ENCODE measurements at places on chromosomes 5 and 9.

DNA sequence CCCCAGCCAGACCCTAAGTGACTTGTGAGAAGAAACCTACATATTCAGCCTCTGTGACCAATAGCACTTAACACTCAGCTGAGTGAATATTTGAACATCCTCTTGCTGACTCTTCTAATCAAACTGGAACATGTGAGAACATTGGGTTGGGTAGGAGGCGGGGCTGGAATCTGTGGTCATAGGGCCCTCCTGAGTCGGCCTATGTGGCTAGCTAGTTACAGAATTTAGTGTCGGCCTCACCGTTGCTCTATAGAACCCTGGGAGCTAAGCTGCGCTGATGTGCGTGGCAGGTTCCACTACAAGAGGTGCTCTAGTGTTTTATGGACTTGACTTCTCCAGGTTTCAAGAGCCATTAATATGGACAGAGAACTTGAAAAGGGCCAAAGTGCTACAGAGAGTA lies 138.8 kb downstream of the DROSHA start:
- no peak for DNase-seq

GRCh38 chr9:2765250-2765880 lies 48.1 kb downstream of the KCNV2 start:
- DNase-seq = no peak

- peak; percentile 41 for DNase-seq
These were observed 487.2 kb upstream of the ST8SIA4 start for GRCh38 chr5:101390151-101390908.

DNA sequence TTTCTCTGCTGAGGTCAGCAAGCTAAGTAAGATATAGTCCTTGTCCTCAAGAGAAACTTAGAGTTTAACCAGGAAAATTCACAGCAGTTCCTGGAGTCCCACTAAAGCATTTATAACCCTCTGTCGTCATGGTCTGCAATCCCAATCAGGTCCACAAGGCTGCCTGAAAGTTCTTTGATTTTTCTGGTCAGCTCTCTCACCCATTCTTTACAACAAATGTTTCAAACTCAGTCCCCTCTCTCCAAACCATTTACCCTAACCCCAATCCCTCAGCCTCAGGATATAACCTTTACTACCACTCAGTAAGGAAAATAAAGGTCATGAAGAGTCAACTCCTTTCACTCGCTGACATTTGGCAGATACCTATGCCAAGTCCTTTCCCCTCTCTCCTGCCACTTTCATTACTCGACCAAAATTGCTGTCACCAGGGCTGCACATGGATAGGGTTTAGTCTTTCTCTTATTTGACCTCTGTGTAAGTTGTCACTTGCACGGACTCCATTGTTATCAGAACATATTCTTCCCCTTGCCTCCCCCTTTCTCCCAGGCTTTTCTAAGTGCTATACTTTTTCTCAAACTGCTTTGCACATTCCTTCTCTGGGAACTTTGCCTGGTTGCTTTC lies 936.6 kb downstream of the NR2F1-AS1 start:
- DNase-seq = no peak

DNA sequence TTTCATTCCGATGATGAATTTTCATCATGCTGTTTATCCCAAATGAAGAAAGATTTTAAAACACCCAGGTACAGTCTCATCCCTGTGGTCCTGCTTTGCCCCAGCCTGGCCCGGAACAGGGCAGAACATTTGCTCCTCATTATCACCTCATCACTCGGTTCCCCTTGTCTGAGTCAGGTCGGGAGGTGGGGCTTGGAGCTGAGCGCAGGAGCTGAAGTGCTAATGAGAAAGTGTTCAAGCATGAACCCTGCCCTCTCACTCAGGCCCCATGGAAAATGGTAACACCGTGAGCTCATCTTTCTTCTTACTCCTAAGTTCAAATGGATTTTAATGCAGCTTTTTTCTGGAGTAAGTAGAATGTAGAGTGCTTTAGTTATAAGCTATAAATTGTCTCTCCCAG lies 466.2 kb downstream of the KDM4C start:
- no peak for DNase-seq

- DNase-seq = no peak
These were observed 60.3 kb downstream of the UBE2QL1 start for GRCh38 chr5:6508931-6509330.

DNA sequence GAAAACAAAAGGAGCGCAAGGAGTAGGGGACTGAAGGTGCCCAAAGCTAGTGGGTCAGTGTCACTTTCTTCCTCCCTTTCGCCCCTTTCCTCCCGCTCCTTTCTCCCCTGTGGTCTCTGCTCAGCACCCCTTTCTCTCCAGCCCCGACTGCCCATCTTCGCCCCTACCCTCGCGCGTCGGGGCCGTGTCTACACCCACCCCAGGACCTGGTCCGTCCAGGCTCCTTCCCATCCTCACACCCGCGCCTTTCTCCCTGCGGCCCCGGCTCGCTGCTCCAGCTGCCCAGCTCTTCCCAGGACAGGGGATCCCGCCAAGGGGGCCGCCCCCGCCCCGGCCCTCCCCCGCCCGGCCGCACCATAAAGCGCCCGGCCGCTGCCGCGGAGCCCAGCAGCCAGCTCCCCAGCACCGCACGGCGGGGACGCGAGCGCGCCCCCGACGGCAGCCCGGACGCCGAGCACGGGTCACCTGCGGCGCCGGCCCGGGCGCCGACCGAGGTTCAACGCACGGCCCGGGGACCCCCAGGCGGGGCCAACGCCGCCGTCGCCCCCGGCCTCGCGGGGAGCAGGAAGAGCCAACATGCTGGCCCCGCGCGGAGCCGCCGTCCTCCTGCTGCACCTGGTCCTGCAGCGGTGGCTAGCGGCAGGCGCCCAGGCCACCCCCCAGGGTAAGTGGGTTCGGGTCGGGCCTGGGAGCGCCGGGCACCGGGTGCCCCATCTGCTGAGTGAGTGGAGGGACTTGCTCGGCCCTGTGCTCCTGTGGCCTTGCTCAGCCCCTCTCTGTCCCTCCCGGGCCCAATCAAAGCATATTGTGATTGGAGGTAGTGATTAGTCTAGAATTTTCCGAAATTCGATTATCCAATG lies at the start of gene THBS4:
Gene THBS4, plus strand, starts transcription at position 387 of the 860 bp plus-strand sequence. Its CDS starts 190 bp downstream, at position 577.
- DNase-seq = no peak

DNA sequence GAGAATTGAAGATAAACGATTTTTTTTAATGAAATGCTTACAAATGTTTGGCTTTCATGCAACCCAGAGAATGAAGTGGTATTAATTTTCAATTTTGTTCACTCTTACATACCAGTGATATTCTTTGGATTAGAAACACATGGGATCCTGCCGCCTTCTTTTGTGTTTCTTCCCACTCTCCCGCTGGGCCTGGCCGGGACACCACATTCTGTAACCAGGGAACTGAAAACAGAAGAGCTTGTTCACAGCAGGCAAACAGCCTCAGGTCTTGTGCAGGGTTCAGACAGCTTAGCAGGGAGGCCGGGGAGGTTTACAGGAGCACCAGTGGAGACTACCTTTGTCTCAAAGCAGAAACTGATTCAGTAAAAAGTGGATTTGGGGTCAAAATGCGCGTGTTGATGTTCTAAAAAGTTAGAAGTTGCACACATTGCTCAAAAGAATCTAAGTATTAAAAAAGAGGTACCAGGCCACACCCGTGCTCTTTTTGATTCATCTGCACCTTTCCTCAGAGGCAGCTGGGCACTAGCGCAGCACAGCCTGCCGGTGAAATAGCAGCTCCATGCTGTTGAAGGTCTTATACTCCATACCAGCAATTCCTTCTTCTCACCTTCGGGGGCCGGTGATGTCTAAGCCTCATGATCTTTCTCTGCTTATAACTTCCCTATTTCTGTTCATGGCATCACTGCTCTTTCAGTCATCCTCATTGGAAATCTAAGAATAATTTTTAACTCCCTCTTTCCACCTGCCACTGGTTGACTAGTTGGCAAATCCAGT lies 67.1 kb downstream of the GRAMD2B start:
- DNase-seq = no peak

GRCh38 chr9:4024281-4024777 lies 275.5 kb downstream of the GLIS3 start:
- no peak for DNase-seq

- no peak for DNase-seq
These were observed 205.6 kb downstream of the ZNF462 start for GRCh38 chr9:107068581-107068980.

- DNase-seq = no peak
These were observed 166.1 kb downstream of the GNAQ start for GRCh38 chr9:77865385-77866047.

DNA sequence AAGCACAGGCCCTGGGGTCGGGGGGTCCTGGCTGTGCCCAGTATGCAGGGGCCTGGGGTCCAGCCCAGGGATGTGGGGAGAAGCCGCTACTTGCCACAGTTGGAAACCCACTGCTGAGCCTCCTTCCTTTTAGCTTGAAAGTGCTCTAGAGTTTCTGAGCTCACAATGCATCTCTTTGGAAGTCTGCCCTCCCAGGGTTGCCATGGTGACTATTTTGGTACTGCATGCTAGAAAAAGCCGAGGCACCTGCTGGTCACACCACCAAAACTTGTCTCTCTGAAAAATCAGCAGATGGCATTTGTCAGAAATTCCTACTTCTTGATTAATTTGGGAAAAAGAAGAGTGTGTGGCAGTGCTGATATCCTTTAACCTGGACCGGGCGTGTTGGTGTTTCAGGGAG lies 151.8 kb downstream of the SEC61B start:
- DNase-seq = no peak

GRCh38 chr9:27472195-27472594 lies 51.9 kb upstream of the IFNK start:
- no peak for DNase-seq

- DNase-seq = no peak
These were observed 39.2 kb downstream of the GRAMD2B start for GRCh38 chr5:126462239-126463014.

- DNase-seq = no peak
These were observed 37.0 kb downstream of the B4GALT1 start for GRCh38 chr9:33129886-33130881.

DNA sequence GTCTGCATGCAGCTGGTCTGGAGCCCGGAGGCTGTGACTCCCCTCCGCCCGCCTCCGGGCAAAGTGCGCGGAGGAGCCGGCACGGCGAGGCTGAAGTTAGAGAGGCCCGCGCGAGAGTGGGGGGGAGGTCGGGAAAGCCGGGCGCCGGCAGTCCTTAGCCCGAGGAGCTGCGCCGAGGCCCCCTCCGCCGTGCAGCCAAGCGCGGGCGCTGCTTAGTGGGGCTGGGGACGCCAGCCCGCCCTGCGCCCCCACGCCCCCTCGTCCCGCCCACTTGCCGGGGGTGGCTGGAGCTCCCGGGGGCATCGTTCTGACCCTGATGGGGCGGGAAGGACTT lies 403 bp downstream of the NINJ1 start:
- DNase-seq = no peak

DNA sequence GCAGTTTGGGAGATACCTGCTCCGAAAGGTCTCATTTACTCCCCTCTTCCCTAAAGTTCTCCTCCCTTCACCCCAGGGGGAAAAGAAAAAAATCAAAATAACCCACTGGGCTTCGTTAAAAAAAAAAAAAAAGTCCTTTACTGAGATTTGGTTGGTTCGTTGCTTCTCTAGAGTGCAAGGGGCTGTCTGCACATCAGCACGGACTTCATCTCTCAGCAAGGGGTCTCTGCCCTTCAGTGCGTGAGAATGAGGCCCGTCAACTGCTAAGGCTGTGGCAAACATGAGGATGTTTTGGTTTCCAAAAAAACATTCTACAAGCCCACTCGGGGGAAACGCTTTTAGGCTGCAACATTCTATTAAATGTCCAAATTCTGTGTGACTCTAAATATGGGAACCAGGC lies 10.0 kb downstream of the BARHL1 start:
- DNase-seq = no peak

- no peak for DNase-seq
These were observed 12.4 kb downstream of the RLN2 start for GRCh38 chr9:5292141-5292540.

DNA sequence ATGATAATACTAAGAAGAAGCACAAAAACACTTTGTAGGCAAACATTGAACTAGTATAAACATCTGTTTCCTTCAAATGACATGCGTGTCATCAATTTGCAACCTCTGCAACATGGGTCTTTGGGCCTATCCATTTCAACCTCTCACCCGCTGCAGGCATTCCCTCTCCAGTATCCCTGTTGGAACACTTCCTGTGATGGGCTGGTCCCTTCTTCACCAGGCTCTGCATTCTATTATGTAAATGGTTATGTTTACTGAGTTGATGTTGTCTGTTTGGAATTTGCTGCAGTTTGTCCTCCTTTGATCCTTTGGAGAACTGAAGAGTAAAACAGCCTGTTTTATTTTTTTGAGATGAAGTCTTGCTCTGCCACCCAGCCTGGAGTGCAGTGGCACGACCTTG lies 16.6 kb upstream of the TBC1D2 start:
- no peak for DNase-seq

DNA sequence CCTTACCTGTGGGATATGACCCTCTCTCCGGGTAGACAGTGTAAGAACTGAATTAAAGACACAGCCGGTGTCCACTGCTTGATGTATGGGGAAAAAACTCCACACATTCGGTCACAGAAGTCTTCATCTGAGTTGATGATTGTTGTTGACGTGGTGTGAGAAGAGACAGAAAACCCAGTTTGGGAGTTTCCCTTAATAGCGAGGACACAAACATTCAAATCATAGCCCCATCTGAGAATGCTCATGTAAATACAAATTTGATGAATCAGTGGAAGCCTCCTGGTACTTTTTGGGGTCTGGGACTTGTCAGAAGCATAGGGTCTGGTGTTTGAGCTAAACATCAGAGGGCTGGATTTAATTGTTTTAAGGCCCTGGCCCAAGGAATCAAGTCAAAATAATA lies 11.0 kb downstream of the HAVCR1 start:
- DNase-seq = no peak

DNA sequence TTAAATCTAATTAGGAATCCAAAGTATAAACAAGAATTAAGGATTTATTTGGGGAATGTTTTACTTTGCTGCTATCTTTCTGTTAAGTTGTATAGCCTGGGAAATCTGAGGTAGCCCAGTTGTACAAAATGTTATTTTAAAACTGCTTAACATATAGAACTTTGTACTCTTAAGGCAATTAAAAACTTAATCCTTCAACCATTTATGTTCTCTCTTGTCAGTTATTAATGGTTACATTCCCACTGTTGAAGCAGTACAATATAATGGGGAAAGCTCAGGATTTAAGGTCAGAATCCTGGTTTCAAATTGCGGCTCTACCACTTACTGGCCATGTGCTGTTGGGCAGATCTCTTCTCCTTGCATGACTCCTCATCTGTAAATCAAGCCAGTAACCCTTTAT lies 32.7 kb downstream of the FBXO38 start:
- no peak for DNase-seq

DNA sequence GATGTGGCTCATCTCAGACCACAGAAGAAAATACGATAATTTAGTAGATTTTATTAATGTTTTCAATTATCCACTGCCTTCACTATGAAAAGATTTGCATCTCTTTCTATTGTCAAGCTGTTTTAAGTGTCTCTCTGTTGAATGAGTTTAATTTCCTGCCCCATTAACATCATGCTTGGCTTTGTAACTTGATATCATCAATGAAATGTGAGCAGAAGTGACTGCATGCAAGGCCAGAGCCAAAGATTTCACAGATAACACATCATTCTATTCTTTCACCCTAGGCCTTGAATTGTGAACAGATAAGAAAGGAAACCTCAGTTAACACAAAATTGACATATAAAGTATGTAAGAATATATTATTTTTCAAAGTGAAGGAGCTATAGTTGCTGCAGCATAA lies 986.4 kb upstream of the CDH18 start:
- DNase-seq = no peak

- no peak for DNase-seq
These were observed 3.4 kb upstream of the RFESD start for GRCh38 chr5:95643152-95643551.
